Fibroblast of skin of back (primary cell): ENCODE measurements at places on chromosomes 5 and 9.

DNA sequence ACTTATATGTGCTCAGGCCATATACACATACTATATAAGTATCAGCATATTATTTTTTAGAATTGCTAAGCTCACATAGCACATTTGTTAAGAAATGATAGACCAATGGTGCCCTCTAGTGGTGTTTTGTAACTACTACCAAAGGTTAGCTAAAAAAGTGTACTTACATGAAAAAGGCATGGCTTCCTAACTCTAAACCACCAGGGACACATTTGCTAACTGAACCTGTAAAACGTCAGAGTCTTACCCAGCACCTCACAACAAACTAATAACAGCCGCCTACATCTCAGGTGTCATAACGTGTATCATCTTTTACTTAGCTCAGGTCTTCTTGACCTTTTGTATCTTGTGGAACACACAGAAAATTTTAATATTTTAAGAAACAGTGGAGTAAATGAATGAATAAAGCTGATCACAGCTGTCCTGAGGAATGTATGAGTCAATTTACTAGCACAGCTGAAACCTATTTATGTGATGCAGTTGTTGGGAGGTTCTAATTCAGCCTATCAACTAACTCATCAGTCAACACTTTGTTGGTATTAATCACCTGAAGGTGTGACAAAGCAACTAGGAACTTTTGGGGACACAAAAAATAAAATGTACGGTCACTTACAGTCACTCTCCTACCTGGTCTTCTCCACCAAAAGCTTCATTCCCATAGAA is 72.9 kb downstream of the BAAT start:
- DNase-seq, result peak; percentile 69

DNA sequence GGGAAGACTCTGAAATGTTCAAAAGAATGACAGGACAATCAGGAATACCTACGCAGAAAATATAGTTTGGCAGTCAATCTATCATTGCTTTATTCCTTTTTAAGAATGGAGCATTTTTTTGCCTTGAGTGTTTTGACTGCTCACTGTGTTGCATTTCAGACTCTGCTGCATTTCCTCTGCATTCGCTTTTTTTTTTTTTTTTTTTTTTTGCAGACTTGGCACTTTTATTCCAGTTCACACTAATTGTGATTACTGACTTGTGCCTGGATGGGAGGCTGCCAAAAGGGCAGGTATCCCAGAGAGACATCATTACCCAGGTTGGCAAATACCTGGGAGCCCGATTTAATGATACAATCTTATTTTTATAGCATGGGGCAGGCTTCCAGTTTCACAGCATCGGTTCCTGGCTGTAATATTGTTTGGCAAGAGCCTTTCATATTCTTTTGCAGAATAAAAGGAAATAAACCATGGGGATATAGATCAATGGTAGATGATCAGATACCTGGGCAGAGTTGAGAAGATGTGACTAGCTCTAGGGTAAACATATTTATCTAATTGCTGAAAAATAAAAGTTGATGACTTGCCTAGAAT is 1132.6 kb downstream of the MAT2B start:
- no peak for DNase-seq

DNA sequence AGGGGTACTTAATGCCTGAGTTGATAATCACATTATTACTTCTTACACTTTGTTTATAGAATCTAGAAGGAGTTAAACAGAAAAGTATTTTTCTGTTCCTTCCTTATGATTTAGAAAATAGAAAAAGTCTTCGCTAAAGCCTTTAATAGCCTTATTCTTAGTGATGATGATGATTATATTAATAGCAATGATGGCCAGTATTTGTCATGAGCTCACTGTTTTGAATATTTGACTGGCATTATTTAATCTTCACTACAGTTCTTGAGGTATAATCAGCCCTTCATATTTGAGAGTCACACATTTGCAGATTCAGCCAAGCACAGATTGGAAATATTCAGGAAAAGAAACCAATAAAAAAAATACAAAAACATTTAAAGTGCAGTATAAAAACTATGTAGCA is 23.3 kb downstream of the NIPBL start:
- DNase-seq, result no peak

DNA sequence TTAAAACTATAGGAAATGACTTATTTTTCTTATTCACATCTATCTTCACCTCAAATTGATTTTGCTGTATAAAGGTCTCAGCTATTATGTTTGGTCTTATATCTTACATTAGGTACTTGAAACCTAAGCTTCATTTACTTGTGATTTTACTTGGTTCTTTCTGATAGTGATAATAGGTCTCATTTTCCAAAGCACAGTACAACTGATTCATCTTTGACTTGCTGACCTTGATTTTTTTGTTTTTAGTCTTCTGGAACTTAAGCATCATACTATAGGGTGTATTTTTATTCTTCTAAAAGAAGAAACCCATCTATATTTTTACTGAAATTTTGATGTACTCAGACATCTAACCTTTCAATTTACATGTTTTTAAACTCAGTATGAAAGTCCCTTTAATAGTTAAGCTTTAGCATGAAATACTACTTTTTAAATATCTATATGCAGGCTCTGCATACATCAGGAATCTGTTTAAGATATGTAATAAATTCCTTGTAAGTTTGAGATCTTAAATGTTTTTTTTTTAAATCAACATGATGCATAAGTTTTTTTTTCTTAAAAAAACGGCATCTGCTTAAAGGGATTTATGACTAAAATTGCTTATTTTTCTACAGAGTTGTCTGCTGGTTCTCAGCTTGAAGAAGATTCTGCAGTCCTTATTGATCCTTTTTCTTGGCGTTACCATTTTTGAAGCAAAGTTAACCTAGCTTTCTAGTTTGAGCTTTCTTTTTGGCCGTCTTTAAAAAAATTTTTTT is 13.3 kb downstream of the MATR3 start:
- DNase-seq, result no peak

- DNase-seq, result peak; percentile 64
These were observed 1704.8 kb upstream of the CDH9 start for GRCh38 chr5:28743025-28743715.

DNA sequence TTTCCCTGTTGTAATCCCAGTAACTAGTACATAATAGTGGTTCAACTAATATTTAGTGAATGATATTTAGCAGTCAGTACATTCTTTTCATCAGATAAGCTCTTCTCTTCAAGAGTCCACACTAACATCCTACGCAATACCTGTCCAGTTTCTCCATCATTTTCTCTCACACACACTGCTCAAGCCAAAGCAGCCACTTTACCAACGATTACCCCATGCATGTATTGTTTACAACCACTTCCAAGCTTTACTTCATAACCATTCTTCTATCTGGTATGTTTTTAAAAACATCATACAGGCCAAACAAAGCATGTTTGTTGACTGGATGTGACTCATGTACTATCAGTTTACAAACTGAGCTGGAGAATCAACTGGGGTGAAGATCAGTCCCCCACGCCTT is 7.3 kb downstream of the UBTD2 start:
- DNase-seq, result no peak

- peak; percentile 91 for DNase-seq
These were observed 165.3 kb upstream of the GAS1 start for GRCh38 chr9:87112656-87113055.

- DNase-seq, result no peak
These were observed 35.7 kb downstream of the EXD3 start for GRCh38 chr9:137387114-137387890.

- DNase-seq, result peak; percentile 68
These were observed 36.2 kb upstream of the OTULIN start for GRCh38 chr5:14628346-14628745.

DNA sequence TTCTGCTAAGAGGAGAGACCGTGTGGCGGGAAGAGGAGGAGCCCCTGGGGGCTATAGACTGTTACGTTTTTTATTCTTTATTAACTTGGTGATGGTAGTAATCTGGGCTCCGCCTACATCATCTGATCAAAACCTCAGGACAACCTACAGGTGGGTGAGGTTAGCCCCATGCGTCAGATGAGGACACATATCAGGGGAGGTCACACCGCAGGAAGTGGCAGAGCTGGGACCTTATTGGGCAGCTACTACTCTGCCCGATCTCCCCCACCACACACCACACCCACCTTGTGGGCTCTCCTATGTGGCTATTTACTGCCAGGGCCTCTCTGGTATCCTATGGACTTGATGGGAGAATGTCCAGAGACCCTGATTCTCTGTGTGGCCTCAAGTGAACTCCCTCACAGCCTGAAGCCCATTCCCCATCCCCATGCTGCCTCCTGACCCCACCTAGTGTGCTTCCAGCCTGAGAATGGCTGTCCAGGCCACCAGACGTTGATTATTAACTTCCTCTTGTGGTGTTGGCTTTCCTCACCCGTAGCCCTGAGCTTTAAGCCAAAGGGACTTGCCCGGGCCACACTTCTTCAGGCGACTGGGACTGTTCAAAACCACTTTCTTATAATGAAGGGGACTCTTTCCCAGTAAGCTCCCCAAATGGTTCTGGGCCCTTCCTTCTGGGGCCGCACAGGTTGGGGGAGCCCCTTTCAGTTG is 8.2 kb downstream of the UNC5A start:
- no peak for DNase-seq

DNA sequence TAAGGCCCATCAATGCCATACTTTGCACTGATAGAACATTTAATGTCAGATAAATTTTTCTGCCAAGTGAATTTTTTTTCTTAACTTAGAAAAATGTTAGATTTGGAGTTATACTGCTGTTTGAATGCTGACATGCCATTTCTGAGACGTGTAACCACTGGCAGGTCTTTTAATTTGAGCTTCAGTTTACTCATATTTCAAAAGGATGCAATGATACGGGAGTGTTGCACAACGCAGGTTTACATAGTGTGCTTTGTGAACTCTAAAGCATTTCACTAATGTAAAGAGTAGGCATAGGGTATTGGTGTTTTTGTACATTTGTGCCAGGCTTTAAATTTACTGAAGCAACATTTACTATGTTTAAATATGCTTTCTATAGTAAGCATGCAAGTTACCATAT is 4.2 kb downstream of the ZBTB43 start:
- DNase-seq, result no peak

DNA sequence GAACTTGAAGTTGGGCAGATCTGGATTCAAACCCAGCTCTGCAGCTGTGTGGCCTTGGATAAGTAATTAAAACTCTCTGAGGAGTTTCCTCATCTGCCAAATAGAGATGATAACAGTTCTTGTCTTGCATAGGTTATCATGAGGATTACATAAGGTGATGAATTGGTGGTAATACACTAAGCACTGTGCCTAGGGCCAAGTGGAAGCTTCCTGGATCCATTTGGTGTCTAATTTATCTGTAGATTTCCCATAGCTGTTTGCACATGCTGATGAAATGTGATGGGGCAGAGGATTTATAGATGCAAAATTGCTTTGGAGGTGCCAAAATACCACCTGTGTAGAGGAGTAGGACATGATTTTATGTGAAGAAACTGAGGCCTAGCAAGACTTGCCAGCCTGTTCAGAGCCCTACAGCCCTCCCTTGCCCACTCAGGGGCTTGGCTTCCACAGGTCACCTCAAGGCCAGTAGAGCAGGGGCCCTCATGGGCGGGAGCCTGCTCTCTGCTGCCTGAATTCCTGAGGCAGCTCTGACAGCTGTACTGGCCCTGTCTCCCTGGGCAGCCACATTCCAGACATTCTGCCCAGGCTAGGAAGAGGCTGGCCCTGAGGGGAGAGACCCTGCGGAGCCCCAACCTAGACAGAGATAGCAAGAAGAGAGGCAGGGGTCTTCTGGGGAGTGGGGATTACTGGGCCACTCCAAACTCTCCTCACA is 5.9 kb upstream of the FAT2 start:
- peak; percentile 60 for DNase-seq

DNA sequence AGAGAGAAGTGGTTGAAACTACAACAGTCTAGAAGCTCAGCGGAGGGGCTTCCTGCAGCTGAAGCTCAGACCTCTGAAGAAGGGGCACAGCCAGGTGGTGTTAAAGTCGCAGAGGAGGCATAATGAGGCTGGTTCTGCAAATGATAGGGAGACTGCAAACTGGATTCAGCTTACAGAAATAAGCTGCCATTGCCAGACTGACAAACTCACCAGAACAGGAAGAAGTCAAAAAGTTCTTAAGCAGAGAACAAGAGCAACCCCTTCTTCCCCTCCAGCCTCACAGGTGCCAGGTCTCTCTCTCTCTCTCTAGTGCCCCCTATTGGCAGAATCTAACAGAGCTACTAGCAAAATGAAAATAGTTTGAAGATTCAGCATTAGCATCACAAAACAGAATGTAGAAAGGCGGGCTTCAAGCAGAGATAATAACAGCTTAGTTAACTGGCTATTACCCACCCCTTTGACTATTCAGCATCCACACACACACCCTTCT is 76.7 kb downstream of the GRAMD2B start:
- DNase-seq, result no peak

DNA sequence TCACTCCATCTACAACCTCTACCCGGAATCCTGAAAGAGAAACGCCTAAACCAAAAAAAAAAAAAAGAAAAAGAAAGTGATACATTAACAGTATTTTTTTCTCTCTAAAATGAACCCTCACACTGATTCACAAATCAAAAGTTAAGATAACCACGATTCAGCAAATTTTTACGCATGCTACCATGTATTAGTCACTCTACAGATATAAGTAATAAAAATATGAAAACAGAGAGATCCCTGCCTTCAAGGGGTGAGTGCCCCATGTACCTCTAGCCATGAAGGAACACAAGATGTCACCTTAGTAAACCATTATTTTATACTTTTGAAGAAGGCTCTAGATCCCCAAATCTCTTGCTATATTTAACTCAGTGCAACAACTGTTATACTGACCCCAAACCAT is 33.4 kb downstream of the CEMIP2 start:
- DNase-seq, result peak; percentile 41

DNA sequence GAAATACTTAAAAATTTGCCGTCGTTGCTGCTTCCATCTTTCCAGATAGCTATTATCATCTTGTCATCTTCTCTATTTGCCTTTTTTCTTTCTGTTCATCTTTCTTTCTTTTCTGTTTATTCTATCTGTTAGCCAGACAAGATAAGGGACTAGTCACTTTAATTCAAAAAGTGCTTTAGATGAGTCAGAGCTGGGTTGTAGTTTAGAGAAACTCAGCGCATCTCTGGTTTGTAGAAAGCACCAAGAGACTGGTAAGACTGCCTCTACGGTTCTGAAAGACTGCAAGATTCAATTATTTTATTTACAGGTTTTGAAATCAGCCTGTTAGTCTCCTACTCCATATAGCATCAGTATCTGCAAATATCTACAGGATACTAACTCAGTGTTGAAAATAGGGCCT is 562.8 kb upstream of the RIOK2 start:
- DNase-seq, result no peak

DNA sequence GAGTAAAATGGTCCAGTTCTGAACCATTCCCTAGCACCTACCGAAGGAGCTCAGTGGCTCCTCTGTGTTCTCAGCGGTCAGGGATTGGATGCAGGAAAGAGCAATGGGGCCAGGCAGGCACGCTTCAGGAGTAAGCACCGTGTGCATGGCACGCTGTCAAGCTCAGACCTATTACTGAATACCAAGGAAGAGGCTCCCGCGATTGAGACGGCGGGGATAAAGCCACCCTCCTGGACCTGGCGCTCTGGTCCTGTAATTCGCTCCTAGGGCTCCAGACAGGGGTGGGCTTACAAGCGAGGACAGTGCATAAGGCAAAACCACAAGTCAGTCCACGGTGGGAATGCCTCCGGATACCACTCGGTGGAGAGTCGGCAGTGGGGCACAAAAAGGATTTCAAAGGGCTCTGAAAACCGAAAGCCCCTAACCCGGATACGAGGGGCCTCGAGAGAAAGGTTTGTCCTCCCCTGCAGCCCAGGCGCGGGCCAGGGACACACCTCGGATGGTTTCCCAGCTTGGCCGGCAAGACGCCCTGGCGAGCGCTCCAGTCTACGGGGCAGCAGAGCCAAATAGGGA is 988 bp downstream of the OXCT1 start:
- peak; percentile 19 for DNase-seq
